Stimulated activated CD4-positive, alpha-beta T cell treated with anti-CD3 and anti-CD28 coated beads, Interleukin-2, amount 100 ng/mL, for 24 hours (primary cell): ENCODE measurements at places on chromosomes 13 and 19.

GRCh38 chr13:99542788-99543406 is 41.6 kb downstream of the TM9SF2 start:
- peak; percentile 50 for DNase-seq

GRCh38 chr19:2761876-2762782 is 20.9 kb downstream of the SGTA start:
- DNase-seq: no peak

DNA sequence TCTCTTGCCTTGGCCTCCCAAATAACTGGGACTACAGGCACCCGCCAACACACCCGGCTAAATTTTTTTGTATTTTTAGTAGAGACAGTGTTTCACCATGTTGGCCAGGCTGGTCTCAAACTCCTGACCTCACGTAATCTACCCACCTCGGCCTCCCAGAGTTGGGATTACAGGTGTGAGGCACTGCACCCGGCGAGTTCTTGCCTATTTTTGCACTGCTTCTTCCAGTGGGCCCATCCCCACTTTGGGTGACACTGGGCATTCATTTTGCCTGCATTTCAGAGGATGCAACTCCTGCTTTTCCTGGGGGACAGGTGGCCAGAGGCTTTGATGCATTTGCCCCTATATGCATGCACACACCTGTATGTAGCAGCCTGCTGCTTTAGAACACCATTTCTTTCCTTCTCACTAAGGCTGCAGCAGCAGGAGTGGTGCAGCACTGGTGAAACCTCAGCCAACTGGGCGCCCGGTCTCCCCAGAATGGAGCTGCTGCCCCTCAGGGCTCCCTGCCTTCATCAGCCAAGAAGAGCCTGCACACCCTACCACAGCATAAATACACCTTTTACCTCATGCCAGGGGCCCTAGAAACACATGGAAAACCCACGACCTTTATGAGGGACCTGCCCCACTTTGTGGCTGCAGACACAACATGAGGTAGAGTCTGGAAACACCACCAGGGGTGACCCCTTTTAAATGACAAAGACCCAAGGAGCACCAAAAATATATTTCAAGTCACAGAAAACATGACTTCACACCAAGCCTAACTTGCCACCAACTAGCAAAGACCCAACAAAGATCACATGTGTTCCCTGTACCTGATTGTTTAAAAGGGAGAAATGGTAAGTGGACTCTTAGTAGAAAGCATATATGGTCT is 36.8 kb upstream of the POP4 start:
- DNase-seq: no peak

GRCh38 chr19:38813323-38813722 is 578 bp upstream of the LGALS4 start:
- DNase-seq: no peak

- peak; percentile 64 for DNase-seq
Observed at GRCh38 chr19:35346193-35347052, 1.3 kb upstream of the FFAR1 start.
